ENCODE measurements at places on chromosomes 6 and 20. TPM values are rescaled to one million over a fixed set of nuclear protein-coding genes. Genes with fewer than 3 reads are reported as not detected.

LY6G6F gene
- not detected for total RNA-seq

PNPLA1 gene
- total RNA-seq: not detected

KCNK5 gene
- 0.16 TPM for total RNA-seq

TINAG gene
- not detected for total RNA-seq

HCRTR2 gene
- not detected for total RNA-seq

OVOL2 gene
- not detected for total RNA-seq

UBD gene
- not detected for total RNA-seq

DNA sequence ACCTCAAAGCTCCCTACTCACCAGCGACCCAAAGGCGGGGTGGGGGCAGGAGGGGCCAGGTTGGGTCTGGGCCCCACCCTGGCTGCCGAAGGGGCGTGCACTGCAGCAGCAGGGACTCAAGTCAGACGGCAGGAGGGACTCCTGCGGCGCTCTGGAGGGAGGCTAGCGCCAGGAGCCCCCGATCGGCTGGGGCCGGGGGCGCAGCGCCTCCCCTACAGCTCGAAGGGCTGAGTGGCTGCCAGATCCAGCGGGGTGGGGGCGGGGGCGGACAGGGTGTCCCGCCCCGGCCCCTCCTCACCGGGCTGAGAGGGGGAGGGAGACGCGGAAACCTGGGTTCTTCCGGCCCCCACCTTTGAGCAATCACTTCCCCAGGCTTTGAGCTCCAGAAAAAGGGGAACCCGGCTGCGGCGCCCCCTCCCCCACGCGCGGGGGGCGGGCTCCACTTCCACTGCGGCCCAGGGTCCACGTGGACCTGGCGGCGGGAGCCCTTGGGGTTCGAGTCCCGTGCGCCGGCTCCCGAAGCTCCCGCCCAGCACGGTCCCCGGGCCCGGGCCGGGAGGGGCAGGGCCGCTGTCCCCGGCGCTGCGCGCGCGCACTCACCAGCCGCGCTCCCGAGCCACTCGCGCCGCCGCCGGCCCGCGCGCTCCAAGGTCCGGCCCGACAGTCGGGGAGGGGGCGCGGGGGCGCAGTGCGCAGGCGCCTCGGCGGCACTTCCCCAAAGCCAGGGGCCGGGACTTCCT, at the start of gene RGS19:
Gene RGS19, minus strand, starts transcription at position 246 of the 740 bp plus-strand sequence. CDS start 2,632 bp downstream, outside the sequence.
- DNase-seq: peak; percentile 62

- DNase-seq: no peak
Measured at GRCh38 chr6:38150681-38151296, 331.3 kb downstream of the ZFAND3 start.

GRCh38 chr6:76942203-76942966, 520.9 kb downstream of the HTR1B start:
- DNase-seq: no peak

GRCh38 chr6:77341058-77341986, 122.0 kb downstream of the HTR1B start:
- DNase-seq: no peak

DNA sequence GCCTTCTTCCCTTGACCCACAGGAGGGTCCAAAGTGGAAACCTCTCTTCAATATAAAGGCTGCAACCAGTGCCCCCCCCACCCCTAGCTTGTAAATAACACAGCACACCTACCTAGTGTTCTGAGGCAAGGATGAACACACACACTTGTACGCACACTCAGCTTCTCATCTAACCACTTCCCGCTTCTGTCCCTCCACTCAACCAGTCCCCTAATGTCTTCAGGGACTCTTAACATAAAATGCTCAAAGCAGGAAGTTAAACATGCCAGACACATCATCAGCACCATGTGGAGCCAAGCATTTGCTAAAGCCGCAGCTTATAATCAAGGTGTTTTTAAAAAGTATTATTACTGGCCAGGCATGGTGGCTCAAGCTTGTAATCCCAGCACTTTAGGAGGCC, 35.3 kb downstream of the FOXQ1 start:
- DNase-seq: no peak

- no peak for DNase-seq
Measured at GRCh38 chr20:32433311-32434021, 75.3 kb downstream of the ASXL1 start.

- DNase-seq: no peak
Measured at GRCh38 chr6:20279608-20280287, 67.5 kb upstream of the MBOAT1 start.

DNA sequence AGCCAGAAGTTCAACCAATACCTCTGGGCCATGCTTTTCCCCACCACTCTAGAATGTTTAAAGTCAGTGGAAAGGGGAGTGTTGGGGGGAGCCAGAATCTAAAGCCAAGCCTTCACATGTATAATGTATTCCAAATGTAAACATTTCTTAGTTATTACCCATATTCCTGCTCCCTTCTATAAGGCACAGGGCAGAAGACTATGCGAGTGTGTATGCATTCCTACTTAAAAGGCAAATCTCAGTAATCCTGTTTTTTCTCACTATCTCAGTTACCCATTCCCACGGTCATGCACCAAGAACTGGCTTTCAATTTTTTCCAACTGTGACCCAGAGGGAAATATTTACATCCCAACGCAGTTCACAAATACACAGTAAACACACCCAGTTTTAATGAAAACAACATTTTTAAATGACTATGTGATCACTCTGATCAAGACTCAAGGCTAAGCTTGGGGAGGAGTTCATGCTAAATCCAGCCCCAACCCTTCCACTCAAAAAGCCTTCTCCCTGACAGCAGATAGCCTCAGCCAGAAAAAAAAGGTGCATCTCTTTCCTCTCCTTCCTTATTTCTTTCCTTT, 57.5 kb downstream of the EPB41L2 start:
- DNase-seq: no peak

- DNase-seq: no peak
Measured at GRCh38 chr6:39330476-39330875, 8.0 kb upstream of the KCNK16 start.

- DNase-seq: no peak
Measured at GRCh38 chr20:3775457-3776108, 5.7 kb downstream of the SPEF1 start.

DNA sequence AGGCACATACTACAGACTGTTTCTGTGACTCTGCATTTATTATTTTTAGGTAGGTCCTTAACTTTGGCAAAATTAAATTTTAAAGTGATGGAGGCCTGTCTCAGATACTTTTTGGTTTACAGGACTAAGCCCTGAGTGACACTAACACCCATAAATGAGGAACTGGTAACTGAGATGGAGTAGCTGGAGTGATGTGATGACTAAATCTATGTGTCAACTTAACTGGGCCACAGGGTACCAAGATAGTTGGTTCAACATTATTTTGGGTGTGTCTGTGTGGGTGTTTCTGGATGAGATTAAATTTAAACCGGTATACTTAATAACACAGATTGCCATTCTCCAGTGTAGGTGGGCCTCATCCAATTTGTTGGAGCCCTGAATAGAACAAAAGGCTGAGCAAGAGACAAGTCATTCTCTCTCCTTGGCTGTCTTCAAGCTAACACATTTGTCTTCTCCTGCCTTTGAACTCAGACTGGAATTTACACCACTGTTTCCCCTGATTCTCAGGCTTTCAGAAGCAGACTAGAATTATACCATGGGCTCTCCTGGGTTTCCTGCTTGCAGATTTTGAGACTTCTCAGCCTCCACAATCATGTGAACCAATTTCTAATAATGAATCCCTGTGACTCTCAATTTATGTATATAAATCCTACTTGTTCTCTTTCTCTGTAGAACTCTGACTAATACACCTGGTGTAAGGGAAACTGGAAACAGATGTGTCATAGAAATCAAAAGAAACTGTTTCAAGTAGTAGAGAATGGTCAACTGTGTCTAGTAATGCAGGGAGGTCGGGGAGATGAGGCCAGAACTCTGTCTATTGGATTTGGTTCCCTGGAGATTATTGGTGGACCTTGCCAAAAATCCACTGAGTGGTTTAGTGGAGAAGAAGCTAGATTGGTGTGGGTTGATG, 579.2 kb downstream of the EPM2A start:
- no peak for DNase-seq

- no peak for DNase-seq
Measured at GRCh38 chr6:30880698-30881252, 3.5 kb upstream of the DDR1 start.

DNA sequence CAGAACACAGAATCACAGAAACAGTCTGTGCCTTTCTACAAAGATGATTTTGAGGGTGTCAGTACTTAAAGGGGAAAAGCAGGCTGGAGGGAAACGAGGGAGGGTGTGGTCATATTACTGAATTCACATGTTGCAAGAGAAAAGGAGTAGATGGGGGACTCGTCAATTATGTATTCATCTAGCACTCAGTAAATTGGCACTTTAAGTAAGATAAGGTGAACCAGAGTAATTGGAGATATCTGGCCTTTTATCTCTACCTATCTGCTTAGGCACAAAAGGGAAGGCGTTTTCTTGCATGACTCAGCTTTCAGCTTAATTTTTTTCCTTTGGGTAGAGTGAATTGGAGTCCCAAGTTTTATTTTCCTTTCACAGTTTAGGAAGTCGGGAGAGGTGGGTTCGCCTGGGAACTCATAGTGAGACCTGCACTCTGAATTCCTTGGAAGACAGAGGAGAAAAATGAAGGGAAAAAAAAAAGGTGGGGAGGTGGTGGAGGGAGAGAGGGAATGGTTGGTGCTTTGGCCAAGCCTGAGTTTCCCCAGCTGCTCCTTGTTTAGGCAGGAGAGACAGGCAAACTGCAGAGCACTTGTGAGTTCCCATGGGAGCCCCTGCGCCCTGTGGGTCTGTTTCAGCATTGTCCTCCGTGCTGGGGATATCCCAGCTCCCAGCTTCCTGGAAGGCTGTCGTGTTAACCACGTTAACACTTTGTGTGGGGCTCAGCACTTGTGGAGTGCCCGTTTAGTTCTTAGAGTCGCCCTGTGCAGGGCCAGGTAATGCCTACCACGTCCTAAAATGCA, 19.7 kb upstream of the GTSF1L start:
- DNase-seq: no peak
